ENCODE measurements at places on chromosomes 5 and 9.

GRCh38 chr5:18920966-18921365 is 1067.0 kb downstream of the CDH18 start:
- DNase-seq: no peak

DNA sequence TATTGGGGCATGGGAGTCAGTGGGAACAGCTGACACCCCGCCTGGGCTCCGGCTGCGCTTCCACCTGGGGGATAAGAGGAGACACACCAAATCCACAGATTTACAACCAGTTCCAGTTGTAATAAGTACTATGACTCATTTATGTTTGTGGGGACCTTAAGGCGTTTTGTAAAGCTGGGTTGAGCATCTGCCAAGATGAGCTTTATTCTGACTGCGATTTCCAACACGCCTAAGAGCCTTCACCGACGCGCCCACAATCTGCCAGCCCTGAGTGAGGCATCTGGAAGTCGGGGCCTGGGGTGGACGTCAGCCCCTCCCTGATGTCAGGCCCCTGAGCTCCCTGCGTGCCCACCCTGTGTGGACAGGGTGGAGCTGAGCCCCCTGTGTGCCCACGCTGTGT is 14.3 kb upstream of the LHX3 start:
- no peak for DNase-seq

DNA sequence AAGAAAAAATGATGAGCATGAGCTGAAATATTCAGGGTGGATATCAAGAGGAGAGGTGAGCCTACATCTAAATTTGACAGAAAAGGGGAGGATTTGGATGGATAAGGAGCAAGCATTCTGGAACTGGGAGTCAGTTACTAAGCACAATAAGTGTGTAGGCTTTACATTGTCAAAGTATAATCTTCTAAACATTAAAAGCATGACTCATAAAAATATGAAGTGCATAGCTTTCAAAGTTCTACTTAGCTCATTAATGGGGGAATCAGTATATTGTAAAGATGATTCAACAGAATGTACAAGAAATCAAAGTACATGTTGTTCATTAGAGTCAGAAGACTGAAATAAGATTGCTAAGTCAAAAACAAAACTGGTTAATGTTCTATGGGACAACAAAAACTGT is 248.0 kb upstream of the GAS1 start:
- DNase-seq: no peak

DNA sequence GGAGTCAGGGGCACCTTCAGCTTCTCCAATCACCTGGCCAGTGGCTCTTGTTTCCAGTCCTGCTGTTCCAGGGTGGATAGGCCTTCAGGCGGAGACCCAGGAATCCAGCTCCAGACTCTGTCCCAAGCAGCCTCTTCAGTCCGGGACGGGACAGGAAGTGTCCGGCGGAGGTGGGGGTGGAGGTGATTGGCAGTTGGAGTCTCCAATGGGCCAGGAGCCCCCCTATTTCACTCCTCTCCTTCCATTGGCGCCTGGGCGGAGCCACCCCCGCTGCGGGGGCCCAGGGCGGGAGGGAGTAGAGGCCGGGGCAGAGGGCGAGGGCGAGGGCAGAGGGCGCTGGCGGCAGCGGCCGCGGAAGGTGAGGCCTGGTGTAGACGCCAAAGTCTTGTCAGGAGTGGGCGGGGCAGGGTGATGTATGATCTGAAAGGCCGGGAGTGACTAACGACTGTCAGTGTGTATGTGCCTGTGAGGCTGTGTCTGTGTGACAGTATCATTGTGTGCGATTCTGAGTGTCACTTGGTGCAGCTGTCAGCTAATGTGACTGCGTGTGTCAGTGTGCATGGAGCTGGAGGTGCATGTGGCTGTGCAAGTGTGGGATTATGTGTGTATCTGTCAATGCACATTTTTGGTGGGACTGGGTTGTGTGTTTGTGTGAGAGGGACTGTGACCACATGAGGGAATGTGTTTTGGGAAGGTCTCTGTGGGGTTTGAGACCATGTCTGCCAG is at the start of gene IL11RA:
Gene IL11RA (plus strand): TSS at position 310 of the 726 bp plus-strand sequence. CDS start 3,033 bp downstream, outside the sequence.
- DNase-seq: no peak

DNA sequence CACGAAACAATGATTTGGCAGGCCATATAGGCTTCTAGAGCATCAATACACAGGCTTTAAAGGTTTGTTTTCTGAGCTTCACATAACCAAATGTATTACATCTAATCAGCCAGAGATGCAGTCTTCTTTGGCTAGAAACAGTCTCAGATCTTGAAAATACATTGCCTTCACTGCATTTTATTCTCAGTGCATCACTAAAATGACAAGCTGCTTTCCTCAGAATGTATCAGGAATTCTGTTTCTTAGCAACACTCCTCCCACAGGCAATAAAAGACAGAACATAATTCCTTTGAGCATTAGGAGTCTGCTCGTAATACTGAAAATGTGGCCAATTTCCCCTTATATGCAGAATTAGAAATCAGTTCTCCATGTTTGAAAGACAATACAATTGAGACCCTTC is 36.9 kb downstream of the FEM1C start:
- no peak for DNase-seq

GRCh38 chr5:138463419-138464007 is 1.8 kb upstream of the EGR1 start:
- no peak for DNase-seq

- no peak for DNase-seq
Measured at GRCh38 chr9:91894536-91894935, 55.5 kb downstream of the ROR2 start.

DNA sequence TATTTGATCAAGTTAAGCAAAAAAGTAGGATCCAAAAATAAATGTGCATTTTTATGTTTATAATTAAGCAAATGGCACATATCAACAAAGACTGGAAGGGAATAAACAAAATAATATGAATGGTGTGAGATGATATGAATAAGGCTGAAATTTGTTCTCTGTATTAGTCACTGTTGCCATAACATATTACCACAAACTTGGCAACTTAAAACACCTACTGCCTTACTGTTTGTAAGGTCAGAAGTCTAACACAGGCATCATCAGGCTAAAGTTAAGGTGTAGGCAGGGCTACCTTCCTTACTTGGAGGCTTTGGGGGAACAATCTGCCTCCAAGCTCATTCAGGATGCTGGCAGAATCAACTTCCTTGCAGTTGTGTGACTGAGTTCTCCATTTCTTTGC is 19.3 kb downstream of the PGGT1B start:
- no peak for DNase-seq

- no peak for DNase-seq
Measured at GRCh38 chr5:139474890-139475791, 4.3 kb downstream of the SMIM33 start.

DNA sequence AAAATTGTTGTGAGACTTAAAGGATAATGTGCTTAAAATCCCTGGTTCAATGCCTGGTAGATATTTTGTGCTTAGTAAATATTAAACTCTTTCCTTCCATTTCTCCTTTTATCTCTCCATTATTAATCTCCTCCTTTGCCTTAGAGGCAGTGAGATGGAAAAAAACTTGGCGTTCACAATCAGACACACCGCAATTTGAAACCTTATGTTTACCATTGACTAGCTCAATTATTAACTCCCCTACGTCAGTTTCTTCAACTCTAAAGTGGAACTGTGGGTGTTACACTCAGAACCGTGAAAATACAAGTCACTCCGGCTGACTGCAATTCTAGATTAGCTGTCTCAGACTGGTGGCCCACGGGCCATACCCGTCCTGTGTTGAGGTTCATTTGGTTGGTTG is 327.2 kb downstream of the DEPDC1B start:
- no peak for DNase-seq

DNA sequence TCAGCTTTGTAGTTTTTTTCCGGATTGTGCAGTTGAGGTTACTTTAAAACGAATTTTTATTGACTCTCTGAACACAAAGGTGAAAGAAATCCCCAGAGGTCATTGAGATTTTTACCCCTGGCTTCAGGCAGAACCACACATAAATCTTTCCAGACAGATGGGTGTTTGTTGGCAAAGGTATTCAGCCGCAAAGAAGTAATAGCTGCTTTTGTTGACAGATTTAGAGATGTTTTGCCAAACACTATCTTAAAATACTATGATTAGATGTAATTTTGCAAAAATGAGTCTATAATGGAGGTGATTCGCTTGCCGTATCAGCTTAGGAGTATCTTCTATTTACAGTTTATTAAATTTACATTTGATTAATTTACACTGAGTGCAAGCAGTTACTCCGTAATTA is 418.3 kb upstream of the CLINT1 start:
- DNase-seq: no peak

DNA sequence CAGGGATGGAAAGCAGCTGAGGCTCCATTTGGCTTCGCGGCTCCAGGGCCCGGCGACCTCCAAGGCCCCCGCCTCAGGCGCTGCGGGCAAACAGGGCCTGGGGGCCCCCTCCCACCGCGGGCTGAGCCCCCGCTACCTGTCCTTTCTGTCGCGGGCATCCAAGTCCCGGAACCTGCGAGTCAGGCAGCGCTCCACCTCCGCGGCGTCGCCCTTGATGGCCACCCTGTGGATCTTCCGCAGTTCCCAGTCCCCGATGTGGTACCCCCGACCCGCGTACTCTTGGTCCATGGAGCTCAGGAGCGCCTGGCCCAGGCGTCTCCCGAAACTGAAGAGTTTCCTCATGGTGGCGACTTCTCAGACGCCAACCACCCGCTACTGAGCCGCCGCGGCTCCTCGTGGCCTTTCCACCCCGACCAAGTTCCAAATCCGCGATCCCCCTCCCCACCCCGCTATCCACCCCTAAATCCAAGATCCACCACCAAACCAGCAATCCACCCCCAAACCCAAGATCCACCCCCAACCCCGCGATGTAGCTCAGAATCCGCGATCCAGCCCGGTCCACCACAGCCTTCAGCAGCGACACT is 86.5 kb upstream of the CCDC180 start:
- DNase-seq: no peak

DNA sequence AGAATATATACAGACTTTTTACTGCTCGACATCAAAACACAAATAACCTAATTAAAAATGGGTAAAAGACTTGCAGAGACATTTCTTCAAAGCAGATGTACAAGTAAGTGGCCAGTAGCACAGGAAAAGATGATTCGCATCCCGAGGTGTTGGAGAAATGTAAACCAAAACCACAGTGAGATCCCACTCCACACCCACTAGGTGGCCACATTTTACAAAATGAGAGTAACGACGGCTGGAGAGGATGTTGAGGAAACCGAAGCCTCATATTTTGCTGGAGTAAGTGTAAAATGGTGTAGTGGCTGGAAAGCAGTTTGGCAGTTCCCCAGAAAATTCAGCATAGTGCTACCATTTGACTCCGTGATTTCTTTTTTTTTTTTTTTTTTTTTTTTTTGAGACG is 21.3 kb upstream of the GBGT1 start:
- no peak for DNase-seq

GRCh38 chr5:179139936-179140235 is 79.7 kb downstream of the ZNF354C start:
- DNase-seq: no peak

GRCh38 chr9:32551276-32552051 is 663 bp upstream of the SMIM27 start:
- no peak for DNase-seq

DNA sequence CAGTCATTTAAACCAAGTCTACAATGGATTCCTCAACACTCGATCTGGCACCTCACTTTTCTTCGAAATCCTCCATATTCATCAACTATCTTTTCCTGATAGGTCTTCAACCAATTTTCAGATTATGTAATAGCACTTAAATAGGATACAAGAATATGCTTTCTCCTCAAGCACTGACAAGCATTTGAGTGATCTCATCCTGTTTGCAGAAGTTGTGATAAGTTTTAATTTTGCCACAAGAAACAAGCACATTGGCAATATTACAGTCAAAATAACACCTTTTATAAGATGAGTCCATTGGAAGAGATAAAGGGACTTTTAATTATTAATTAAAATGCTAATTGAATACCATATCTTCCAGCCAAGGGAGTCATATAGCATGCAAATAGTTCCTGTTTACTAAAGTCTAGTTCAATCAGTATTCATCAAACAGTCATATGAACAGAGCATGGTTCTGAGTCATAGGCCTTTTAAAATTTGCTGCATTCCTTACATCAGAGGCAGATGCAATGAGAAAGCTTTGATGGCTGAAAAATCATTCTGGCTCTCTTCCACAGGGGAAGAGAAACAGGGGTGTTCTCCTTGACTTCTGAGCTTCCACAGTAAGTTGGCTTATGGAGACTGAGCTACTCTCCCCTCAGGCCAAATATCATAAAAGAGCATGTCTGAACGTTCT is 32.7 kb upstream of the ZCCHC9 start:
- no peak for DNase-seq

All from T-helper 22 cell (primary cell).